ENCODE measurements at places on chromosomes 16 and 17.

DNA sequence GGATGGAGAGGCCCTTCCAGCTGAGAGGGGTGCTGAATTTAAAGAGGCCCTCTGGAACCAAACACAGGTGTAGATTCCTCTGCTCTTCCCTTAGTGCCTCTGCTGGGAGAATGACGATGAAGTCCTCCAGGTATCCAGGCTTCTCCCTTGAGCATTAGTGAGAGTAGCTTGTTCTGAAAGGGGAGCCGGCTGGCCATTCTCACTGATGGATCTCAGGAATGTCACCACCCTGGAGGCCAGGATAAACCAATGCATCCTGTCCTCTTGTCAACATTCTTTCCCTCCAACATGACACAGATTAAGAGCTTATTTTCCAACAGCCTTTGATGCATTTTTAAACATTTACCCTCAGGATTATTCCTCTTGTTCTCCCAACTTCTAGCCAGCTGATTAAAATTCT, 325.5 kb downstream of the CA10 start:
- no peak for DNase-seq

GRCh38 chr16:1008085-1008484, 26.5 kb downstream of the SOX8 start:
- DNase-seq: no peak

DNA sequence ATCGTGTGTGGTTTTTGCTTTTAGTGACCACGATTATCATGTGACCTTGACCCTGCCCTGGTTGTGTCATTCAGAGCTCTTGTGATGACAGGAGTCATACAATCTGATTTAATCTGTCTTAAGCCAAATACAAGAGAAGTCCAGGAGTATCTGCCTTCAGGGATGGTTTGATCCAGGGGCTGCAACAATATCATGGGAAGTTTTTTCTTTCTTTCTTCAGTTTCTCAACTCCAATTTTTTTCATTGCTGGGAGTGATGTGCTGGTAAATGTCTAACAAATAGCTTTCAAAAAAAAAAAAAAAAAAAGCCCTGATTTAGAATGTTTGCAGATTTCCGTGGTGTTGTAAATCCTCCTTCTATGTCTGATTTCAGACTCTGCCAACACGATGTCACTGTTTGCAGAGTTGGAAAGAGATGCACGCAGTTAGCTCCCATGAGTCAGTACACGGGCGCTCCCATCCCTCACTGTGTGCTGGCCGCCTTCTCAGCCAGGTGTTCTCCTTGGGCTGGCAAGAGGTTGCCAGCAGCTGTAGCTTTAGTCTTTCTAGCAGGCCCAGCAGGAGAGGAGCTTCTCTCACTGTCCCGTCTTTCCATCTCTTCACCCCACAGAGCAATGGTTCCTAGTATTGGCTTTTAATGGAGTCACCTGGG, 229.7 kb downstream of the SNX29 start:
- no peak for DNase-seq

DNA sequence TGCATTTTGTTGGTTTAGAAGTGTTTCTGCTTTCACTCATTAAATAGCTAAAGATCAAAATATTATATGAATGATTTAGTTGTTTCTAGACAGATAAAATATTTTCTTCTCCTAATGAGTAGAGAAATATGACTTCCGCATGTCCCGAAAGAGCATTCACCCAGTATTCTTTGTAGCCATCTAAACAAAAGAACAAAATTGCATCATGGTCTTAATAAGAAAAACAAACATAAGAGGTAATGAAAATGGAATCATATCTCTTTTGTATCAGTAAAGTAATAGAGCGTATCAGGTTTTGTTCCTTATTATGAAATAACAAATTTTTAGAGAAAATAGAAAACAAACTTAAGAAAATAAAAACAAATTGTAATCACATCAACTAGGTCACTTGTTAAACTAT, 16.1 kb upstream of the KCNJ2 start:
- DNase-seq: no peak

DNA sequence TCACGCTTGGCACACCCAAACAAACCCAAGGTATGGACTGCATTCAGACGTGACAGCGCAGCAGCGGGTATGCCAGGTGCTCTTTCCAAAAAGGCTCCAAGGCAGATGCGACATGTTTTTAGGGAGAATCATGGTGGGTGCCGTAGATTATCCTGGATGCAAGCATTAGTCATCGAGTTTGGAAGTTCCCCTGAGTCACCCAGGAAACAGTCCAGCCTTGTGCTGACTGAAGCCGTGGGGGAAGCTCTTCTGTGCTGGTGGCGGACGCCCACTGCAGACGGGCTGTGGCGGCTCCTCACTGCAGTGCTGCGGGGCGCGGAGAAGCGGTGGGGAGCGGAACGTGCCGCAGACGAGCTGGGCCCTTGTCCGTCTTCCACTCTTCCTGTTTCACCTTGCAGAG, 13.9 kb downstream of the JPT2 start:
- no peak for DNase-seq

Measured in activated CD4-positive, CD25-positive, alpha-beta regulatory T cell treated with anti-CD3 and anti-CD28 coated beads, Interleukin-2, amount 50 U/mL, for 16 hours (primary cell).